Activated CD4-positive, alpha-beta T cell treated with anti-CD3 and anti-CD28 coated beads, Interleukin-2, amount 10 ng/mL, durations not matched to agents 7 days and 5 days (primary cell): ENCODE measurements at places on chromosomes 2 and 18. TPM values are rescaled to one million over a fixed set of nuclear protein-coding genes. Genes with fewer than 3 reads are reported as not detected.

DNA sequence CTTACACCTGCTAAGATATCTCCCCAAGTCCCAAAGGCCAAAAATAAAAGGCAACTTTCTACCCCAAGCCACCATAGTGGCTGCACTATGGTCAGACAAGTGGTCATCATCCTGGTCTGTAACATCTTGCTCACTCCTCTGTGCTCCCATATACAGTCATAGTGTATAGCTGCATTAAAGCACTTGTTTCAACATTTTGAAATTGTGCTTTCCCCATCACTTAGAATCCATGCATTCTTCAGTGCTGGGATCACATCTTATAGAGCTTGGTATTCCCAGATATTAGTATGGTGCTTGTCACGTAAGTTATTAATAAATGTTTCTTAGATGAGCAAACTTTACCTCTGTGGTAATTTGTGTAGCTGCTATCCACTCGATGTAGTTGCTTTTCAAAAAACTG lies 40.4 kb upstream of the CDC42EP3 start:
- peaks cover 6% of the 10 kb centered on the region for H3K27me3 ChIP-seq
- DNase-seq = no peak
- peaks cover 57% of the 10 kb centered on the region for H3K4me1 ChIP-seq
- peak overlapping the region; percentile 82 for H3K27ac ChIP-seq
- peak overlapping the region; percentile 26 for H3K4me3 ChIP-seq
- H3K36me3 ChIP-seq = peaks cover 25% of the 10 kb centered on the region

DNA sequence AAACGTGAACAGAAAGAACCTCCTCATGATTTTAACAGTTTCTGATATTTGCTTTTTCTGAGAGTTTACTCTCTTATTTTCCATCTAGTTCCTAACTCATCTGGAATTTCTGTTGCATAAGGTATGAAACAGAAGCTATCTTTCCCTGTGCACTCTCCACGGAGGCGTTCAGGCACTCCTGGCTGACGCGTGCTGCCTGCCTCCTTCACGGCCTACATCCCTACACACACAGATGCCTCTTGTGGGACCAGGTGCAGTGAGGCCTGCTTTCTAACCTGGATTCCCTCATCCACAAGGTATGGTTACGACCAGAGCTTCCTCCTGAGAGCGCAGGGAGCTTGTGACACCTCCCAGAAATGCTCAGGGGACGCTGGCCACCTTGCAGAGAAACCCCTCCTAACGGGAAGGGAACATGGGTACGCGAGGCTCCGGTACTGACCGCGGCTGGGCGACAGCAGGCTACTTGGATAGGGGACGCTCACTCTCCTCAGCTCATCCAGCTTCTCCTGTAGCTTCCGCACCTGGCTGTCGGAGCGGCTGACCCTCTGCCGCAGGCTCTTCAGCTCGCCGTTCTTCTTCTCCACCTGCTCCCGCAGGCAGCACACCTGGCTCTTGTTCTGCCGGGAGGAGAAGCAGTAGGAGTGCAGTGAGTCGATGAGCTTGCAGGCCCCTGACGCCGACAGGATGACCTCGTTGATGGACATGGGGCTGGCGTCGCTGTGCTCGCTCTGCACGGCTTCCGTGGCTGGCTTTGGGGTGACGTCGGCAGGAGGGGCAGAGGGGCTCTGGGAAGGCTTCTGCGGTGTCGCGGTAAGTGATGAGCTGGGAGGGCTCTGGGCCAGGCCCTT lies 4.3 kb downstream of the THAP4 start:
- H3K4me3 ChIP-seq = no peak overlapping the region
- no peak for DNase-seq
- H3K4me1 ChIP-seq = peaks cover 23% of the 10 kb centered on the region
- peaks cover 20% of the 10 kb centered on the region for H3K36me3 ChIP-seq

DNA sequence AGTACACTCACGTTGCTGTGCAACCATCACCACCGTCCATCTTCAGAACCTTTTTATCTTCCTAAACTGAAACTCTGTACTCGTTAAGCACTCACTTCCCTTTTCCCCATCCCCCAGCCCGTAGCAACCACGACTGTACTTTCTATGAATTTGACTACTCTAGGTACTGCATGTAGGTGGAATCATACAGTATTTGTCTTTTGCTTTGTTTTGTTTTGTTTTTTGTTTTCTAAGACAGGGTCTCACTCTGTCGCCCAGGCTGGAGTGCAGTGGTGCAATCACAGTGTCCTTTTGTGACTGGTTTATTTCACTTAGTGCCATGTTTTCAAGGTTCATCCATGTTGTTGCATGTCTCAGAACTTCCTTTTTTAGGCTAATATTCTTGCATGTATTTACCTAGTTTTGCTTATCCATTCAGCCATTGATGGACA lies 7.0 kb upstream of the TYMS start:
- H3K4me3 ChIP-seq = peak overlapping the region; percentile 46
- H3K27ac ChIP-seq = peak overlapping the region; percentile 82
- H3K4me1 ChIP-seq = peaks cover 32% of the 10 kb centered on the region
- H3K27me3 ChIP-seq = no peaks in the 10 kb centered on the region

- H3K27ac ChIP-seq = no peak overlapping the region
- H3K4me1 ChIP-seq = peaks cover 5% of the 10 kb centered on the region
- no peaks in the 10 kb centered on the region for H3K36me3 ChIP-seq
- no peak for DNase-seq
These were observed 27.1 kb upstream of the FZD5 start for GRCh38 chr2:207796585-207797350.

MATN3 gene
- not detected for total RNA-seq

SPC25 gene
- 52.2 TPM for total RNA-seq
